ENCODE measurements at places on chromosomes 13 and 19. TPM values are rescaled to one million over a fixed set of nuclear protein-coding genes. Genes with fewer than 3 reads are reported as not detected.

GRCh38 chr13:100102042-100102441 is 13.1 kb downstream of the PCCA start:
- no peak overlapping the region for H3K4me3 ChIP-seq
- no peaks in the 10 kb centered on the region for H3K27me3 ChIP-seq
- H3K27ac ChIP-seq = no peak overlapping the region
- H3K4me1 ChIP-seq = no peaks in the 10 kb centered on the region
- H3K36me3 ChIP-seq = no peaks in the 10 kb centered on the region

GRCh38 chr19:14654786-14655560 is 19.7 kb downstream of the ADGRE3 start:
- no peaks in the 10 kb centered on the region for H3K27me3 ChIP-seq
- H3K36me3 ChIP-seq = no peaks in the 10 kb centered on the region
- no peak overlapping the region for H3K27ac ChIP-seq
- no peaks in the 10 kb centered on the region for H3K4me1 ChIP-seq
- DNase-seq = no peak
- no peak overlapping the region for H3K4me3 ChIP-seq

DNA sequence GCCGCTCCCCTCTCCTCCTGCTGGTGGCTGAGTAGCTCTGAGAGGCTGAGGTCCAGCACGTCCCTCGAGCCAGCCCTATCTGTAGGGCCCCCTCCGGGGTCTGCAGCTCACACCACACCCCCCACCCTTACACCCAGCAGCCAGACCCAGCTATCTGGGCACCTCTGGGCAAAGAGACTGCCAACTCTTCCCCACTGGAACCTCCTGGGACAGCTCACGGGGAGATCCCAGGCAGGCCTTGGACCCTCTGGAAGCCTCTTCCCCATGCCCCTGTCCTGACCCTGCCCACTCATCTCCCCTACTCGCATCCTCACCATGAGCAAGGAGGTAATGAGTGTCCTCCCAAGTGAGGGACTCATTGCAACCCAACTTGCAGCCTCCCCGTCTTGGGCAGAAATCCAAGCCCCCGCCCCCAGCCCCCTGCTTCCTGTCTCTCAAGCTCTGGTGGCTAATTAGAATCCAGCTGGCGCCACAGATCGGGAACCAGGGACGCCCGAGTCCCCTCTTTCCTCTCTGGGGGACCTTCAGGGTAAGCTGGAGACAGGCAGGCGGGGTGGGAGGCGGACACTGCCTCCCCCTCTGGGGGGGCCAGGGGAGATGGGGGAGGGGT is 22.1 kb downstream of the ADGRL1 start:
- H3K4me3 ChIP-seq = no peak overlapping the region
- no peaks in the 10 kb centered on the region for H3K27me3 ChIP-seq
- no peak overlapping the region for H3K27ac ChIP-seq
- peaks cover 4% of the 10 kb centered on the region for H3K4me1 ChIP-seq

The TEX101 gene
- 0.18 TPM for polyA plus RNA-seq

- H3K4me1 ChIP-seq = peaks cover 3% of the 10 kb centered on the region
- no peak overlapping the region for H3K4me3 ChIP-seq
- DNase-seq = no peak
These were observed 21.5 kb upstream of the SLC39A3 start for GRCh38 chr19:2761309-2761677.

GRCh38 chr13:99766641-99767045 is 204.9 kb downstream of the ZIC5 start:
- H3K27me3 ChIP-seq = no peaks in the 10 kb centered on the region
- DNase-seq = no peak

- H3K27ac ChIP-seq = no peak overlapping the region
- peaks cover 17% of the 10 kb centered on the region for H3K4me1 ChIP-seq
- H3K27me3 ChIP-seq = peaks cover 11% of the 10 kb centered on the region
- H3K36me3 ChIP-seq = no peaks in the 10 kb centered on the region
These were observed 2.8 kb upstream of the FOSB start for GRCh38 chr19:45464852-45465441.

- no peak overlapping the region for H3K4me3 ChIP-seq
- H3K27me3 ChIP-seq = no peaks in the 10 kb centered on the region
- DNase-seq = no peak
These were observed 36.6 kb upstream of the ZNF429 start for GRCh38 chr19:21468791-21469190.

DNA sequence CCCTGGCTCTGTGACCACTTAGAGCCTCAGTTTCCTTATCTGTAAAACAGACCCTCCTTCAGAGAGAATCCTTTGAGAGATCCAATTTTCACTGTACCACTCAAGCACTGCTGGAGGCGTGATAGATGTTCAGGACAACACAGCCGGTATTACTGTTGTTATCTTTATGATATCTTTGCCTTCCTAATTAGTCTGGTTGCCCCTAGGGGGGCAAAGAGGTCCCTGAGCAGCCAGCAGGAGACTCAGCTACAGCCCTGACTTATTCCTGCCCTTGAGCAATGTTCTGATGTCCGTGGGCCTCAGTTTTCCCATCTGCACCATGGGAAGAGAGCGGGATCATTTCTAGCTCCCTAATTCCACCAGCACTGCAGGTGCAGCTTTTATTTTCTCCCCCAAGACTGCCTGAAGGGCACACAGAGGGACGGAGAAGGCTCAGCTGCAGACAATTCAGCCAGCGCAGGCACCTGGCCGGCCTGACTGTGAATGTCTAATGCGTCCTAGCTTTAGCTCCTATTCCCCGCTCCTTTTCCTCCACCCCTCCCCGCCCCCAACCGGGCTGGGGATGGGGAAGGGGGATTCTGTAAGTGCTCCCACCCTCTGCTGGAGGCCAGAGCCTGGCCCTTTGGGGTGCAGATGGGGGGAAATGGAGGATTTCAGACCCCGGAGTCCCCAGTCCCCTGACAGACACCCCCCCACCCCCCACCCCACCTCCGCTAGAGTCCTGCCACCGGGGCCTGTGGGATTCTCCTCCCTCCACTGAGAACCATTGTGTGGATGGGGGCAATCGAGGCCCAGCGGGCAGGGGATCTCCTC is 16.2 kb downstream of the TLE5 start:
- DNase-seq = no peak
- no peaks in the 10 kb centered on the region for H3K36me3 ChIP-seq
- H3K27me3 ChIP-seq = no peaks in the 10 kb centered on the region
- H3K27ac ChIP-seq = no peak overlapping the region
- H3K4me1 ChIP-seq = peaks cover 39% of the 10 kb centered on the region

- no peak overlapping the region for H3K4me3 ChIP-seq
- no peaks in the 10 kb centered on the region for H3K36me3 ChIP-seq
- DNase-seq = no peak
- no peak overlapping the region for H3K27ac ChIP-seq
- no peaks in the 10 kb centered on the region for H3K4me1 ChIP-seq
- no peaks in the 10 kb centered on the region for H3K27me3 ChIP-seq
These were observed 80.1 kb downstream of the ZNF486 start for GRCh38 chr19:20247016-20247683.

DNA sequence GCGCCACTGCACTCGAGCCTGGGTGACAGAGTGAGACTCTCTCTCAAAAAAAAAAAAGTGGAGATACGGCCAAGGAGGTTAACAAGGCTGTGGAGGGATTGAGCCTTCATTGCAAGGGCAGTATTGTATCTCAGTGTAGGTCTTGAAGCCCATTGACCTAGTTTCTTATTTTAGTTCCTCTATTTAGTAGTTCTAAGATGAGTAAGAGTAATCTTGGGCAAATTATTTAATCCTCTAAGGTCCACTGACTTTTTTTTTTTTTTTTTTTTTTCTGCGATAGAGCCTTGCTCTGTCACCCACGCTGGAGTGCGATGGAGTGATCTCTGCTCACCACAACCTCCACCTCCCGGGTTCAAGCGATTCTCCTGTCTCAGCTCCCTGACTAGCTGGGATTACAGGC is 14.3 kb upstream of the ILF3 start:
- H3K4me3 ChIP-seq = no peak overlapping the region
- no peak for DNase-seq
- peaks cover 78% of the 10 kb centered on the region for H3K36me3 ChIP-seq
- H3K4me1 ChIP-seq = no peaks in the 10 kb centered on the region

DNA sequence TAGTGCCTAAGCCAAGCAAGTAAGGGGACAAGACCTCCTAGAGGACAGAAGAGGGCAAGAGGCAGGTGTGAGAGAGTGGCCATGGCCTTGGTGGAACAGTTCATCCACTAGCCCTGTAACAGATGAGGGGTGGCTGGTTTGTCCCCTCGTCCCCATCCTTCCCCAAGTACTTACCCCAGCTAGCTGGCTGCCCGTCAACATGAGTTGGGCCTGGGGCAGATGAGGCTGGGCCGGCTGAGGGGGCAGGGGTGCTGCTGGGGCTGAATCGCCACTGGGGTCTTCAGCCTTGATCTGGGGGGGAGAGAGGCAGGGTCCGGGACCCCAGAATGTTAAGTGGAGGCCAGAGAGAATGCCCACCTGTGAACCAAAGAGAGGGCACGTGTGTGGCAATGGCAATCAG is 15.2 kb downstream of the POU2F2 start:
- H3K4me3 ChIP-seq = no peak overlapping the region
- H3K27me3 ChIP-seq = peaks cover 2% of the 10 kb centered on the region
- H3K4me1 ChIP-seq = no peaks in the 10 kb centered on the region

The ZNF85 gene
- 19.3 TPM for polyA plus RNA-seq

DNA sequence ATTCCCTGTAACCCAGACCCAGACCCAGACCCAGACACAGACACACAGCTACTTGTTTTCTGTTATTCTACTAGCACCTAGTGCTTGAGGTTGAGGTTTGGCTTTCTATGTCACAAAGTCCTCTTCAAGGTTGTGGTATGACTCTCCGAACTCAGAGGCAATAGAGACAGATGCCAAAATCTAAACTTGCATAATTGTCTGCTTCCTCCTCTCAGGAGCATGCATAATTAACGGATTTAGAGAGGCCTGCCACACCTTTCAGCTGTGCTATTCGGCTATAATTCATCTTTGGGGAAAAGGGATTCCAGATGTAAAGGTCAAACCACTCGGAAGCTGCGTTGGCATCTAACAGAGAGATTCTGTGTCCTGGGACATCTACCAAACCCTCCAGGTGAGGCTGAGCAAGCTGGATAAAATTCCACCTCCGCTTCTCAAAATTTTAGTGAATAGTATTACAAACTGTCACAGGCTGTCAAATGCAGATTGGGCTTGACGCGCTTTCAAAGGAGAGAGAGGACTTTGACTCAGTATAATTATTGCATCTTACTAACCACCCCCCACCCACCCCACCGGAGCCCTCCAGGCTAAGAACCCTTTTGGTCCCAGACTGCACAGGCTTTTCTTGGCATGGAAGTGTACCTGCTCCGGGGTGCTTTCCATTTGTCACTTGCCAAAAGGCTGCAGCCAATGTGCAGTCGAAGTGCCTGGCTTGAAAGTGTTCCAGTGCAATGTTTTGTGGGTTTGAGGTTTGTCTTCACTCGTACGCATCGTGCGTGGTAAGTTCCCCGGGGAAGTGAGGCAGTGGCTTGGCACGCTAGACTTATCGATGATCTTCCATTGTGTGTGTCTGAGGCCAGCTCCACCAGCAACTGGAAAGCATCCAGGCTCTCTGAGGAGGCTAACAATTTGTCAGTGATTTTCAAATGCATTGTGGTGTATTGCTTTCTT is 194.1 kb downstream of the TDRD3 start:
- H3K36me3 ChIP-seq = no peaks in the 10 kb centered on the region
- no peaks in the 10 kb centered on the region for H3K27me3 ChIP-seq
- DNase-seq = peak; percentile 31
- H3K4me3 ChIP-seq = no peak overlapping the region

- peaks cover 4% of the 10 kb centered on the region for H3K4me1 ChIP-seq
- H3K27me3 ChIP-seq = peaks cover 2% of the 10 kb centered on the region
- H3K36me3 ChIP-seq = no peaks in the 10 kb centered on the region
- H3K4me3 ChIP-seq = no peak overlapping the region
- DNase-seq = no peak
These were observed 50.0 kb downstream of the TNFSF11 start for GRCh38 chr13:42623916-42624315.

- H3K4me3 ChIP-seq = no peak overlapping the region
- no peaks in the 10 kb centered on the region for H3K4me1 ChIP-seq
- no peaks in the 10 kb centered on the region for H3K36me3 ChIP-seq
- no peaks in the 10 kb centered on the region for H3K27me3 ChIP-seq
- DNase-seq = no peak
These were observed 165.8 kb downstream of the DCLK1 start for GRCh38 chr13:35965226-35965927.

DNA sequence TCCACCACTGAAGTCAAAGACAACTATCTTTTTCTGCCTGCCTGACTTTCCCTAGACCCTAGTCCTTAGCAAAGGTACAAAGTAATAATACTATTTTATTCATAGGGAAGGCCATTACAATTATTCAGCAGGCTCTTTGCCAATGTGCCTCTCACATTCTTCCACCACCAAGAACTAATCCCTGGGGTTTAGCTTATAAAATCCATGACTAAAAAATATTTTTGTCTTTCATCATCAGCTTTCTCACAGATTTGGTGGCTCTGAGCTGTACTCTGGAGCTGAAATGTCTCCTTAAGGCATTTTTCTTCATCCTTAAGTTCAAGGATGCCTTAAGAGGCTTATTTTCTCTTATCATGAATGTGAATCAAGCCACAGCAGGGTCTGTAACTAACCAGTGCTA is 96.1 kb downstream of the OXGR1 start:
- H3K36me3 ChIP-seq = no peaks in the 10 kb centered on the region
- H3K4me3 ChIP-seq = no peak overlapping the region
- H3K27ac ChIP-seq = no peak overlapping the region
- no peaks in the 10 kb centered on the region for H3K4me1 ChIP-seq

The CYP2F1 gene
- 0.07 TPM for polyA plus RNA-seq

- H3K27me3 ChIP-seq = no peaks in the 10 kb centered on the region
- H3K4me1 ChIP-seq = no peaks in the 10 kb centered on the region
- H3K27ac ChIP-seq = no peak overlapping the region
- no peak overlapping the region for H3K4me3 ChIP-seq
These were observed 864.3 kb upstream of the ATXN8OS start for GRCh38 chr13:69243366-69243765.

The KLK12 gene
- 3.0 TPM for polyA plus RNA-seq

The GDF15 gene
- 2.2 TPM for polyA plus RNA-seq

DNA sequence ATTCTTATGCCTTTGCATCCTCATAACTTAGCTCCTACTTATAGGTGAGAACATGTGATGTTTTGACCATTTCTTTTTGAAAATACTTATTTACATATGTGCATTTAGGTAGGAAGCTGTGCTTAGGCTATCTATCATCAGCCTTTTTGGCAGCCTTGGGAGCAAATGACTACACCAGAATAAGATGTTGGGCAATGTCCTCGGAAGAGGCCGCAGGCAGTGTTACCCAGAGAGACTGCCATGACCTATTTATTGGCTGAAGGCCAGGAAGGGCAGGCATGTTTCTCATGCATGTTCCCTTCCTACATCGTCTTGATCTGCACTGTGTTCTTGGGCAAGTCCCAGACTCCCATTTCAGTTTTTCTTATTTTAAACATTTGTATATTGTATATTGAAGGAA is 122.3 kb downstream of the B3GLCT start:
- peaks cover 7% of the 10 kb centered on the region for H3K36me3 ChIP-seq
- no peaks in the 10 kb centered on the region for H3K4me1 ChIP-seq
- no peaks in the 10 kb centered on the region for H3K27me3 ChIP-seq
- DNase-seq = no peak

- H3K4me1 ChIP-seq = no peaks in the 10 kb centered on the region
- no peaks in the 10 kb centered on the region for H3K36me3 ChIP-seq
- DNase-seq = no peak
- no peak overlapping the region for H3K4me3 ChIP-seq
- H3K27me3 ChIP-seq = no peaks in the 10 kb centered on the region
These were observed 18.4 kb downstream of the CPB2 start for GRCh38 chr13:46086421-46086922.

- no peak overlapping the region for H3K4me3 ChIP-seq
- H3K27me3 ChIP-seq = no peaks in the 10 kb centered on the region
- DNase-seq = no peak
- no peak overlapping the region for H3K27ac ChIP-seq
These were observed 24.3 kb downstream of the ZNF611 start for GRCh38 chr19:52710538-52710937.

The PTPRH gene
- 0.14 TPM for polyA plus RNA-seq

GRCh38 chr13:95931300-95932025 is 121.7 kb downstream of the UGGT2 start:
- no peak overlapping the region for H3K4me3 ChIP-seq
- DNase-seq = no peak
- H3K36me3 ChIP-seq = no peaks in the 10 kb centered on the region
- no peak overlapping the region for H3K27ac ChIP-seq

Measured in thymus (tissue), 14 donors.